Activated CD4-positive, alpha-beta T cell treated with anti-CD3 and anti-CD28 coated beads, Interleukin-2, amount 50 U/mL, for 4 hours (primary cell): ENCODE measurements at places on chromosomes 6 and 20.

GRCh38 chr6:56849896-56850295, 105.0 kb upstream of the BEND6 start:
- DNase-seq = no peak

DNA sequence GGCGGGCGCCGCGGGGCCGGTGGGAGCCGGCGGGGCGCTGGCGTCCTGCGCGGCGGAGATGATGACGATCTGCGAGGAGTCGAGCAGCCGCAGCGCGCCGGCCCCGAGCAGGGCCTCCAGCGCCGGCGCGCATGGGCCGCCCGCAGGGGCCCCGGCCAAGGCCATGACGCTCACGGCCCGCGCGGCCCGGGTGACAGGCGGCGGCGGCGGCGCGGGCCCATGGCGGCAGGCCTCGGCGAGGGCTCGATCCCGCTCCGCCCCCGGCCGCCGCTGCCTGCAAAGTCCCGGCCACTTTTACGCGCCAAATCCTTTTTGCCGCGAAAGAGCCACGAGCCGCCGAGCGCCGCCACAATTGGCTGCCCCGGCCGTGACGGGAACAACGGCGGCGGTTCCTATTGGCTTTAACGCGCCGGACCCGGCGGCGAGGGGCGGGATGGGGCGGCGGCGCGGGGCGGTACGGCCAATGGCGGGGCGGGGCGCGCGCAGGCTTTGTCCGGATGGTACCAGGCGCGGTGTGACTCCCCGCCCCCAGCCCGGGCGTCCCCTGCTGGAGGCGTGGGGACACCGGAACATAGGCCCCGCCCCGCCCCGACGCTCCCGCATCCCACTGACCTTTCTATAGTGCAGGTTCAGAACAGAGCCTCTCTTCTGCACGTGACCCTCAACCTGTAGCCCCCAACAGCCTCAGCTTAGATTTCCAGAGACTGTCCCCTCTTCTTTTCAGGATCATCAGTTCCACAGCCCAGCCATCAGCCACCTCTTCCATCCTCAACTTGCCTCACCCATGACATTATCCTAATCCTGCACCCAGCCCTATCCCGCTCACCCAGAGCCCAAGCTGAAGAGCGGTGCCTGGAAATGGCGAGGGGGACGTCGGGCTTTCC, at the start of gene E2F1:
Gene E2F1, minus strand, starts transcription at position 286 of the 884 bp plus-strand sequence. Its CDS starts 121 bp downstream, at position 165.
- peak; percentile 89 for DNase-seq

DNA sequence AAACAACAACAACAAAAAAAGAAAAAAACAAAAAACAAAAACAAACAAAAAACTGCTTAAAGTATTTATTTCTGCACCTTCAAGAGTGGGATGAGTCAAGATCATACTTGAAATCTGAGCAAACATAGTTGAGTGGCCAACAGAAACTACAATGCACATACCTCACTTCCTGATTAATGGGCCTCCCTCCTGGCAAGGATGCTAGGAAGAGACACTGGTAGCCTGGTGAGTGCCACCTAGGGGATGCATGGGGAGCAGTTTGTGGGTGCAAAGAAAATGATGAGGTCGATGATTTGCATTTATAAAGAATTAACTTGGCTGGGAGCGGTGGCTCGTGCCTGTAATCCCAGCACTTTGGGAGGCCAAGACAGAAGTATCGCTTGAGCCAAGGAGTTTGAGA, 808.1 kb downstream of the MAFB start:
- no peak for DNase-seq

GRCh38 chr6:127793396-127793795, 107.5 kb downstream of the THEMIS start:
- DNase-seq = no peak

DNA sequence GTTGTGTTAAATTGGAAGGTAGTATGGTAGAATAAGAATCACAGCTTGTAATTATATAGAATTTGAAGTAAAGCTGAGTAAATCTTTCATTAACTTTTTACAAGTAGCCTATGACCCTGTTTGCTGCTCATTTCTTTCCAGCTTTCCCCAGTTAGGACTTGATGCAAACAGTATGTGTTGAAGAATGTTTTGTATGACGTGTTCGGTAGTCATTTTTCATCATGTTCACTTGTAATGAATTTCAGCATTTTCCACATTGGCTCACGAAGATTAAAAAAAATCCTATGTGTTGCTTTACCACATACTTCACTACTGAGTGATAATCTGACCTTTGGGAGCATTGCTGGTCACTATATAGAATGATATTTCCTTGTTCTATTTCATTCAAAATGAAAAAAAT, 162.4 kb downstream of the CDKAL1 start:
- no peak for DNase-seq

GRCh38 chr20:34762031-34762555, 57.9 kb downstream of the TP53INP2 start:
- no peak for DNase-seq

- no peak for DNase-seq
These were observed 35.2 kb upstream of the BLCAP start for GRCh38 chr20:37562695-37563480.

DNA sequence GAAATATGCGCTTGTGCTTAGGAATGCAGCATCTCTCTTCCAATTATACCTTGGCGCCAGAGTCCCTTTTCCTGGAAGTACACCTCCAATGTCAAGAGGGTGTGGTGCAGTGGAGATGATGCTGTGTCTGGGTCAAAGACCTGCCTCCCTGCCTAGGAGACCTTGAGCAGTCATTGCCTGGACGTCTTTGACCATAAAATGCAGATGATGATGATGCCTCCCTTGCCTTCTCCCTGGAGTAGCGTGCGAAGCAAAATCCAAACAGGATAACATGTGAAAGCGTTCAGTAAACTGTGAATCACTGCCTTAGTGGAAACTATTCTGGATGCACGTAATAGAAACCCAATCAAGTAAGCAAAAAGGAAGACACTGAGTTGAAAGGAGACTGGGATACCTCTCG, 97.4 kb upstream of the ARMC2 start:
- no peak for DNase-seq

- DNase-seq = no peak
These were observed 650 bp downstream of the DCBLD1 start for GRCh38 chr6:117483004-117483644.

GRCh38 chr6:4636881-4637224, 139.4 kb upstream of the CDYL start:
- no peak for DNase-seq

GRCh38 chr6:53484476-53485280, 60.2 kb downstream of the GCLC start:
- DNase-seq = peak; percentile 60

DNA sequence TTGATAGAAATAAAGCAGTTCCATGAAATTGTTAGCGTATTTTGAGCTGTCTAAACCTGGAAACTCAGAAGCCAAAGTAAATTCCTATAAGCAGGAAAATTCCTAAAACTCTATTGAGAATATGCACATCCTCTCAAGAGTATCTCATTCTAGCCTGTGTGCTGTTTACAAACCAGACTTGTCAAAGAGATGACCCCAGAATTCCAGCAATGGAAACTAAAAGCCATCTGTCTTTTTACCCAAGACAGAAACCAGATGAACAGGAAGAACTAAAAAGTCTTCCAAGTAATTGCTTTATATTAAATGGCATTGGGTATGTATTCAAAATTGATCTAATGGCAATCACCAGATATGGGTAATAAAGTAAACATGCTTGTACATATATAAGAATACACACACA, 92.6 kb downstream of the COL19A1 start:
- DNase-seq = no peak
